ENCODE measurements at places on chromosomes 7 and 10.
A peak's percentile ranks its signal among the peaks of the same experiment; 100 is the strongest.

DNA sequence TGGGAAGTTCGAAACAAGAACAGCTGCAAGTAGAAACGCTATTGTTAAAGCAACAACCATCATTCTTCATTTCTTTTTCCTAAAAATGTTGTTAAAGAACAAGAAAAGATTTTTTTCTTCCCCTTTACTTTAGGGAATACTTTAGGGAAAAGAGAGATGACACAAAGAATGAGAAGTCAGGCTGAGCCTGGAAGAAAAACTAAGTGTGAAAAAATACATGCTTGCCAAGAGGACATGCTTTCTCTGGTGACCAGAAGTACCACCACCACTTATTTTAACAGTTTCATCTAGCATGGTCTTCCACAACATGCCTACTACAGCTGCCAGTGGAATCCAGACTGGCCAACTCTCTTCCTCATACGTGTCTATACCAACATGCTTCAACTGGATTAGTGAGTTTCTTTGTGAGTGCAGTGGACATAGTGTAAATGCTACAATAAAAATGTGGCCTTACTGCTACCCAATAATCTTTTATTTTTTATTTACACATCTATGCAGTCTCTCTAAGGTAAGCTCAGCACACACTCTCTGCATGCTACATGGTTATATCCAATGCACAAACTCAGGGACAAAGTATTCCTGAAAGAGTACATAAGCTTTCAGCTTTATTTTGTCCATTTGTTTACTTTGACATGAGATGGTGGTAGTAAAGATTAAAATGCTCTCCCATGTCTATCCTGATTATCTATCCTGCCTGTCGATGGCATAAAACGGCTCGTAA, 196.2 kb downstream of the TAX1BP1 start:
- no peak for DNase-seq

DNA sequence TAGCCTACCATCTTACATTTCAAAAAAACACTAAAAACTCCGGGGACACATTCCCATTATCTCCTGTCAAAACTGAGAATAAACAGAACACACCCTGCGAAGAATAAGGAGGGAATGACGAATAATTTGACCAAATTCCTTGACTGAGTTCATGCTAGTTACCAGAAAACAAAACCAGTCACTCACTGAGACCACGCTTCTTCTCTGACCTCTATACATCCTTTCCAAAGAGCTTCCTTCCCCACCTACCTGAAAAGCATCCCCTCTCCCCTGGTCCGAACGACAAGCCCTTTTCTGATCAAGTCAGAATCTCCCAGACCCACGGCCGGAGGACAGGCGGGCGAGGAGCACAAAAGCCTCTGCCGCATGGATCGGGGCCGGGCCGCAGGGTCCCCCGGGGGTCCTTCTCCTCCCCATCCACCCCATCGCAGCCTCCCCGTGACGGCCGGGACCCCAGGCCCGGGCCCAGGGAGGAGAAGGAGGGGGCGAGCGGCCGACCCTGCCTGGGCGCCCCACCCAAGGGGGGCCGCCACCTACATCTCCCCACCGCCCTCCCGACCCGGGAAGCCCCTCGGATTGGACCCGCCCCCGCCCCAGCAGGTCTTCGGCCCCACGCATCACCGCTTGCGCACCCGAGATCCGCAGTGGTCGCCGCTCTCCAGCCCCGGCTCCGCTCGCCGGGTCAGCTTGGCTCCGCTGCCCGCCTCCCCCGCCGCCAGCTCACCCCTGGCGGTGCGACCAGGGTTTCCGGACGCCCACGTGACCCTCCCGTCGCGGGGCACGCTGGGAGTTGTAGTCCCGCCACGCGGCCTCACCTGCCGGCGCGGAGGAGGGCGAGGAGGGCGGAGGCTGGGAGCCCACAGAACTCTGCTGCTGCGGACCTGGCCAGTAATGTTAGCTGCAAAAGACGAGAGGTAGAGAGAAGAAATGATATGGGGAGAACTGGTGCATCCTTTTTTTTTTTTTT, at the start of gene SLC37A3:
Gene SLC37A3, minus strand, starts transcription at position 747 of the 967 bp plus-strand sequence. CDS start 16,004 bp downstream, outside the sequence.
- peak; percentile 69 for DNase-seq

DNA sequence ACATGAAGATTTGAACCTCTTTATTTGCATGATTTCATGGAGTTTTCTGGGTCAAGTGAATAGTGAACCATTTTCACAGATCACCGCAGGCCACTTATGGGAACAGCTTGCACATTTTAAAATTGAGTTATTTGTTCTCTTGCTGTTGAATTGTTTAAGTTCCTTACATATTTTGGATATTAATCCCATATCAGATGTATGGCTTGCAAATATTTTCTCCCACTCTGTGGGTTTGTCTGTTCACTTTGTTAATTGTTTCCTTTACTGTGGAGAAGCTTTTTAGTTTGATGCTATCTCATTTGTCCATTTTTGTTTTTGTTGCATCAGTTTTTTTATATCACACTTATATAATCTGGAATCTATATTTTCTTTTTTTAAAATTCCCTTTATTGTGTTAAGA, 14.1 kb upstream of the ZC3HAV1L start:
- no peak for DNase-seq

GRCh38 chr7:150787321-150788281, 12.6 kb downstream of the TMEM176B start:
- no peak for DNase-seq

DNA sequence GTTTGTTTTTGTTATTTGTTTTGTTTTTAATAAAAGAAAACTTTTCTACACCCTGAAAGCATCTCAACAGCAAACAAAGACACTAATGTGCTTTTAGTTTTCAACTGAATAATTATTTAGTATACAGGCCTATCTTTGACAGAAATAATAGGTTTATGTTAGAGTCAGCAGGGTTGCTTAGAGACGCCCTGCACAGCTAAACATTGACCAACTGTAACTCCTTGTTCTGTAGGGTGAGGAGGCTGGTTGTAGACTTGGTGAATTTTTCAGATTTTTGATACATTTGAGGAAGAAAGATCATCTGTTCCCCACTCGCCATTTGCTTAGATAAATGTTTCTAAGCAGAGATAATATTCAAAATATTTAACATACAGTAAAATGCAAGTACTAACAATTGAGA, 103.1 kb downstream of the CALCR start:
- DNase-seq: no peak

GRCh38 chr7:40937879-40938278, 765.0 kb downstream of the INHBA start:
- DNase-seq: no peak

DNA sequence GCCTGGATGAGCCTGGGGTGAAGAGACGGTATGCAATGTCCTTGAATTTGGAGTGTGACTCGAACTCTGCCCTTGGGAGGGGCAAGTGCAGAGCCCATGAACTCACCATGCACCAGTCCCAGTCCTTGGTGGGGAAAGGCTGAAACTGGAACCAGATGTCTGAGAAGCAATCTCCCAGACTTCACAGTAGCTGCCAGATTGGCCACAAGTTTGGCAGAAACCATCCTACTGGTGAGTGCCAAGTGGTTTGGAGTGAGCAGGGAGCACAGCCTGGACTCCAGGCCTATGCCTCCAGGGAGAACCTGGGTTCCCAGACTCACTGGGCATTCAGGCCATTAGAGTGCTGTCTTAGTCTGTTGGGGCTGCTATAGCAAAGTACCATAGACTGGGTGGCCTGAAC, 99.6 kb upstream of the LYZL1 start:
- DNase-seq: no peak

DNA sequence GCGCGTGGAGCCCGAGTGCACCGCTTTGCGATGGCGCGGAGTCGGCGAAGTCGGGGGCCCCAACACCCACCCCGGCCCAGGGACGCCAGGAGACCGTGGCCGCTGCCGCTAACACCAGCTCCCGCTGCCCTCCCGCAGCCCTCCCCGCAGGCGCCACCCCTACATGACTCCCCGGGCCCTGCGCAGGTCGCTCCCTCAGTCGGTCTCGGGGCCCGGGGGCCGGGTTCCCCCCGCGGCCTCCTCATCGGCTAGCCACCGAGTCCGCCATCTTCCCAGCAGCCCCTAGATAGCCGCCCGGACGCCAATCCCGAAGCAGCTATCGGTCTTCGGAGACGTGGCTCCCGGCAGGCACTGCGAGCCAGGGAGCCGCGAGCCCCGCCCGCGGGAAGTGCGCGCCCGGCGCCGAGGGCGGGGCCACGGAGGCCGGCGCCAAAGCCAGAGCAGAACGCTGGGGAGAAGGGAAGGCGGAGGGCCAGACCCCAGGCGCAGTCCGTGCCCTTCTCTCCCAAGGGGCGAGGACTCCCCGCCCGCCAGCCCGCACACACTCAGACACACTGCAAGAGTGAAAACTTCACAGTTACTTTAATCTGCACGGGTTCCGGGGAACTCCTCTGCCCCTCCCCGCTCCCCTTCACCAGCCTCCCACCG, at the start of gene FASTK:
Gene FASTK, minus strand, starts transcription at position 288 of the 648 bp plus-strand sequence. Its CDS starts 43 bp downstream, at position 245.
- DNase-seq: peak; percentile 74

DNA sequence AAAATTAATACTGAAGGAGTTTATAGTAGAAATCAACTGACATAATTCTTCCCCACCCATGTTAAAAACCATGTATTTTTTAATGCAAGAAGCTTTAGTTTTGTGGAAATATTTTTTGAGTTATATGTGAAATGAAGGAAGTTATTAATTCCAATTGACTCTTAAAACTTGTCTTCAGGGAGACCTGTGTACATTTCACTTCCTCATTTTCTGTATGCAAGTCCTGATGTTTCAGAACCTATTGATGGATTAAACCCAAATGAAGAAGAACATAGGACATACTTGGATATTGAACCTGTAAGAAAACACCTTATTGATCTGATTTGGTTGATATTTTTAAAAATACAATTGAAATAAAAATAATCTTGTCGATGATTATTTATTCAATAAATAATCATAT, 33.3 kb downstream of the CD36 start:
- DNase-seq: no peak

DNA sequence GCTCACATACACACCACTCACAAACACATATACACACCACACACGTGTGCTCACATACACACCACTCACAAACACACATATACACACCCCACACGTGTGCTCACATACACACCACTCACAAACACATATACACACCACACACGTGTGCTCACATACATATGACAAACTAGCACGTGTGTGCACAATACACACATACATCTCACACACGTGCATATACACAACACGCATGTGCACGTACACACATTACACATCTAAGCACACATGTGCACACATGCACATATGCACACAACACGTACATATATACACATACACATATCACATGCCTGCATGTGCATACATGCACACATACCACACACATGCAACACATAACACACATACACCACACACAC, 78.3 kb upstream of the FOXK1 start:
- DNase-seq: no peak

All from stimulated activated CD8-positive, alpha-beta memory T cell treated with anti-CD3 and anti-CD28 coated beads, Interleukin-4, amount 100 ng/mL, for 4 hours (primary cell).